ENCODE measurements at places on chromosomes 5 and 9. TPM values are rescaled to one million over a fixed set of nuclear protein-coding genes. Genes with fewer than 3 reads are reported as not detected.

Gene ENTR1
- 20.9 TPM for total RNA-seq

Gene NPM1
- total RNA-seq, result 785 TPM

Gene EPB41L4A
- total RNA-seq, result under 0.01 TPM

Gene TLE4
- 16.4 TPM for total RNA-seq

Gene PNPLA7
- total RNA-seq, result not detected

Gene BTNL9
- not detected for total RNA-seq

Gene INSYN2B
- 8.4 TPM for total RNA-seq

Gene PCDHGB4
- 12.0 TPM for total RNA-seq

Gene ZFP2
- not detected for total RNA-seq

Gene FPGS
- total RNA-seq, result 38.4 TPM

Gene PRLR
- 0.10 TPM for total RNA-seq

Gene PRRT1B
- total RNA-seq, result not detected

Gene NIPAL4
- total RNA-seq, result 0.10 TPM

Gene PRR16
- 1.3 TPM for total RNA-seq

Gene IRX2
- total RNA-seq, result not detected

Gene GRIA1
- not detected for total RNA-seq

Gene SLC31A1
- total RNA-seq, result 14.9 TPM

Gene TPD52L3
- not detected for total RNA-seq

Gene MORN5
- total RNA-seq, result not detected

Gene FAM151B
- total RNA-seq, result 2.7 TPM

Gene MAMDC4
- total RNA-seq, result 0.39 TPM

Gene PCDHB4
- 0.12 TPM for total RNA-seq

Gene FBXO10
- total RNA-seq, result 2.6 TPM

Gene GNAQ
- total RNA-seq, result 16.2 TPM

Gene GAPVD1
- total RNA-seq, result 22.2 TPM

Gene EDIL3
- total RNA-seq, result 45.8 TPM

Gene CCL27
- not detected for total RNA-seq

Gene ZNF883
- total RNA-seq, result 1.8 TPM
